ENCODE measurements at places on chromosomes 5 and 9. TPM values are rescaled to one million over a fixed set of nuclear protein-coding genes. Genes with fewer than 3 reads are reported as not detected.

TXN gene
- total RNA-seq = 108 TPM

PNPLA7 gene
- 12.2 TPM for total RNA-seq

RPP25L gene
- 33.2 TPM for total RNA-seq

PDZD2 gene
- total RNA-seq = 7.1 TPM

ZNF883 gene
- total RNA-seq = 0.54 TPM

DRD1 gene
- total RNA-seq = not detected
